ENCODE measurements at places on chromosomes 6 and 20. TPM values are rescaled to one million over a fixed set of nuclear protein-coding genes. Genes with fewer than 3 reads are reported as not detected.

DNA sequence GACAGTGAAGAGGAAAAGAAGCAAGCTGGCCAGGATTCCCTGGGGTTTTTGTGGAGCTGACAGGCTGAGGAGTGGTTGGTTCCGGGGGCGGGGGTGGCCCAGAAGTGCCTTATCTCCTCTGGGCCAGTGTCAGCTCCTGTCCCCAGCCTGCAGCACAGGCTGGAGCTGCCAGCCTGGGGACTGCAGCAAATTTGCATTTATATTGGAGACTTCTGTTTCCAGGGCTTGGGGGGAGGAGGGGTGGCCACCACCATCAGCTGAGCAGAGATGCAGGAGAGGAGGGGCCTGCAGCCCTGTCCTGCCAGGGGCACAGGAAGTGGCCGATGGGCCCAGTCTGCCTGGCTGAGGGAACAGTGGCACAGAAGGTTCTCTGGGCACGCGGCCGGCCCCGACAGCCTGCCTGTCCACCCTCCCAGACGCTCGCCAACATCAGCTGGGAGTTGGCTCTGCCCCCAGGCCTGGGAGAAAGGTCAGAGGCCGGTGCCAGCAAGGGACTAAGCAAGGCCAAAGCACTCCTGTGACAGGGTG, 24.3 kb upstream of the SCRT2 start:
- DNase-seq: no peak

Gene CNKSR3
- 3.4 TPM for total RNA-seq

Gene CST5
- total RNA-seq: 0.93 TPM

Gene SERPINB6
- 187 TPM for total RNA-seq

GRCh38 chr20:13684566-13685222, 46.0 kb upstream of the TASP1 start:
- DNase-seq: no peak

GRCh38 chr6:13485923-13486562, 1.4 kb downstream of the GFOD1 start:
- peak; percentile 10 for DNase-seq
